ENCODE measurements at places on chromosomes 1 and 21.

DNA sequence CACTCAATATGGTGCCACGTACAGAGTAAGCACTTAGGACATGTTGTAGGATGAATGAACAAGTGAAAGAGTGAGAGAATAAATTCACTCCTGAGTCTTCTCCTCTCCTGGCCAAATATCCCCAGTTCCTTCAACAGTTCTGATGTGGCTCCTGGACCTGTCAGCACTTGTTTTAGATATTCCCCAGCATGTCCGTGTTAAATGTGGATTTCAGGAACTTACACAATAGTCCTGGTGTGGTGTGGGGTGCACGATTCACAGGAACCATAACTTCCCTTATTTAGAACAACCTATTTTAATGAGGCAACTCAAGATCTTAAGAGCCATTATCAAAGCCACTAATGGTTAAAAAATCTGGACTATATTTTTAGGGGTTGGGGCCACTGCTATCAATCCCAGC, 39.0 kb upstream of the MYSM1 start:
- no peak for DNase-seq

DNA sequence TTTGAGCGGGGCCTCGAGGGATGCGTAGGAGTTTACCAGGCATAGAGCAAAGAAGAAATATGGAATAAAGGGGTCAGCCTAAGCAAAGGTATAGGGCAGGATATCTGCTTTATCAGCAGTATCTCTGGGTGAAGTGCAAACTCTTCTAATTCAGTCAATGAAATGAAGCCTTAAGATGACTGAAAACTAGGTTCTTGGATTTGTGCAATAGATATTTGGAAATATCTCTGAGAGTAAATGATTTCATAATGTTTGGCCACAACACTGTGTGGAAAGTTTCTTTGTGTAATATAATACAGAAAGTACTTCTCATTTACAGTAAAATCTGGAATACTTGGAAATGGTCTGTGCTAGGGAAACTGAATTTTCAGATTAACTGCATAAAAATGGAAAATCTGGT, 26.1 kb downstream of the KCNJ15 start:
- DNase-seq: no peak

- no peak for DNase-seq
These were observed 87.2 kb upstream of the POU3F1 start for GRCh38 chr1:38133756-38134155.

GRCh38 chr1:22910286-22910685, 62.4 kb downstream of the LACTBL1 start:
- DNase-seq: no peak

DNA sequence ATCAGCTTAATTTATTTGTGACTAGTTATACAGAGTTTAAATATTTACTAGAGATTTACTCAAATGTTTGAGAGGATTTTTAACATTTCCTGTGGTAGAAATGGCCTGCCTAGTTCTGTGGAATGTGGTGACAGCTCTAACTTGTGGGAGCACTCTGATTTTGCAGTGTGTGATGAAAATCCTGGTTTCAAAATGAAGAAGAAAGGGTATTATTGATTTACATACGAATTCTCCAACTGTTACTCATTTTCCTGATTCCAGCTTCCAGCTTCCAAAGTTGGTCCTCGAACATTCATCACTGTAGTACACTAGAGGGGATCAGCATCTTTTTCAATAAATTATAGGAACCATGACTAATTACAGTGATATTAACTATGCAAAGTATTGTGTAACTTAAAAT, 462.7 kb upstream of the PKN2 start:
- DNase-seq: no peak

- DNase-seq: no peak
These were observed 15.7 kb downstream of the WARS2 start for GRCh38 chr1:119124764-119125163.

GRCh38 chr1:241131636-241132194, 225.3 kb downstream of the RGS7 start:
- no peak for DNase-seq

GRCh38 chr21:39094847-39095579, 88.2 kb downstream of the PSMG1 start:
- DNase-seq: no peak

DNA sequence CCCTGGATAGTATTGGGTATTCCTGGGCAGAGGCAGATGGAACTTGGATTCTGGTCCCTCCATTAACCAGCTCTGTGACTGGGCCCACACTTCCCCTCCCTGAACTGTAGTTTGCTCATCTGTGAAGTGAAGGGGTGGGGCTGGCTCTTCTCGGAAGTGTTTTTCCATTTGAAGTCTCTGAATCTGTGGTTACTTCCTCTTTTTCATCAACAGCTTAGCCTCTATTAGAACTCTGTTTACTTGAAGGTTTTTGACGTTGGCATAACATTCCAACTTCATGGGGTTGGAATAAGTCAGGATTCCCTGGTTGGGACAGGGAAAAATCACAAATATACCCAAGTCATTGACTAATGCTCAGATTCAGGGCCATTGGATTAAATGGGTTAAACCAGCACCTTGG, 3.6 kb downstream of the KIAA0040 start:
- DNase-seq: peak; percentile 45

DNA sequence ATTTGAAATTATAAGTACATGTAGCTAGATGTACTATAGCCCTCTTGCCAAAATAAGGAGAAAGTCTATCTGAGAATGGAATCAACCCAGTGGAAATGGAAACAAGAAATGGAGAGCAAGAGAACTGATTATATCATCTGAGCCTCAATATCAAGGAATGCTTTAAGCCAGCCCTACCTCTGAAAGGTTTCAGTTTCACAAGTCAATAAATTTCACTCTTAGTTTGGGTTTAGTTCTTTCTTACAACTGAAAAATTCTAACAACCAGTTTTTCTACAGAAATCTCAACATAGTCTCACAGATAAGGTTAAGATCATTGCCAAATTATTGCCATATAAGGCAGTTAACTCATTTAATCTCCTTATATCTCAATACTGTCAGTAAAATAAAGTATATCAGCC, 80.0 kb downstream of the EPS15 start:
- no peak for DNase-seq

GRCh38 chr1:180182643-180183311, 28.1 kb downstream of the QSOX1 start:
- DNase-seq: no peak

- DNase-seq: peak; percentile 65
These were observed 863 bp downstream of the TARBP1 start for GRCh38 chr1:234478152-234478480.

GRCh38 chr1:212367474-212368072, 47.1 kb downstream of the PACC1 start:
- no peak for DNase-seq

GRCh38 chr1:115112496-115113375, 23.4 kb upstream of the TSPAN2 start:
- DNase-seq: peak; percentile 28

DNA sequence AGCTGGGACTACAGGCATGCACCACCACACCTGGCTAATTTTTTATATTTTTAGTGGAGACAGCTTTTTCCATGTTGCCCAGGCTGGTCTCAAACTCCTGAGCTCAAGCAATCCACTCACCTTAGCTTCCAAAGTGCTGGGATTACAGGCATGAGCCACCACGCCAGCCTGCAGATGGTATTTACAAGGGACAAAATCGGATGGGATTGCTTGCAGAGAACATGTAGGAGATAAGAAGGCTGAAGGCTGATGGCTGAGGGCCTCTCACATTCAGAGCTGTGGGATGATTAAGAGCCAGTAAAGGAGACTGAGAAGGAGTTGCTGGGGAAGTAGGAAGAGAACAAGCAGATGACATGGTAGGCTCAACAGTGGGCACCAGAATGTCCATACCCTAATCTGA, 24.0 kb upstream of the QSOX1 start:
- DNase-seq: no peak

DNA sequence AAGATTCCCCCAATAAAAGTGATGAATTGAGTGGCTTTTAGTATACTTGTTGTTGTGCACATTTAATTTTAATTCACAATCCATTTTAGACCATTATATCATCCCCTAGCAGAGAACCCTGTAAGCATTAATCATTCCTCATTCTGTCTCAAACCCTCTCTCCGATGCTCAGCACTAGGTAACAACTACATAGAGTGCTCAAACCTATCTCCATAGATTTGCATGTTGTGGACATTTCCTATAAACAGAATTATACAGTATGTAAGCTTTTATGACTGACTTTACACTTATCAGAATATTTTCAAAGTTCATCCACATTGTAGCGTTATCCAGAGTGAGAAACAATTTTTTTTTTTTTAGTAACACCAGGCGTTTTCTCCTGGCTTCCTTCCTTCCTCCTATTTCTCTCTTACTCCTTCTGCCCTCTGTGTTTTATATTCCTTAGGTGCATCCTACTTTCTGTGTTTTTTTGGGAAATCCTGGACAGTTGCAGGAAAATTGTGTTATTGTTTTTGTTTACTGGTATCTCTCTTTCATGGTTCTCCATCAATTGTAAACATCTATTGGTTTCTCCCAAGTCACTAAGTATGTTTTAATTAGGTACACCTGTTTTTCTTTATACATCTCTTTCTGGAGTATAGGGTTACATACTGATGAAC, 1528.0 kb upstream of the TPTE start:
- no peak for DNase-seq

DNA sequence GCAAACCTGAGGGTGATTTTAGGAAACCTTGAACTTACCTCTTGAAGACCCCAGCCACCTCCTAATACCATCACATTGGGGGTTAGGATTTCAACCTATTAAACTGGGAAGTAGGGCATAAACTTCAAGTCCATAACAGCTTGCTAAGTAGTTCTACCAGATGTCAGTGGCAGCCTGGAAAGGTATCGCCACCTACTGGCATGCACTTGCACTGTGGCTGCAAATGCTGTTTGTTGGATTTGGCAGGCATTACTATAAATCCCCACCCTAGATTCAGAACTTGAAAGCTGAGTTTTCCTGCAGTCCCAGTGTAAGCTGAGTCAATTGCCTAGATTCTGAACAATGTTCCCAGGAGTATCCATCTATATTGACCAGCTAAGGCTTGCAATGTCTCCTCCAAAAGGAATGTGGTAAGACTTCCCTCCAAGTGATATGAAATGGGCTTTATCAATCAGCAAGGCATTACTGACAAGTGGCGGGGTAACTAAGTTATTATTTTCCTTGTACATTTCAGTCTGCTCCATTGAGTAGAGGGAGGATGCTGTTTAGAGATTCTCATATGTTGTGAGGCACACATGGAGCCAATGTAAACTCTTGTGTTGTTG, 474.5 kb downstream of the PTPRC start:
- peak; percentile 49 for DNase-seq

- no peak for DNase-seq
These were observed 101.1 kb upstream of the ERRFI1 start for GRCh38 chr1:8127171-8127641.

DNA sequence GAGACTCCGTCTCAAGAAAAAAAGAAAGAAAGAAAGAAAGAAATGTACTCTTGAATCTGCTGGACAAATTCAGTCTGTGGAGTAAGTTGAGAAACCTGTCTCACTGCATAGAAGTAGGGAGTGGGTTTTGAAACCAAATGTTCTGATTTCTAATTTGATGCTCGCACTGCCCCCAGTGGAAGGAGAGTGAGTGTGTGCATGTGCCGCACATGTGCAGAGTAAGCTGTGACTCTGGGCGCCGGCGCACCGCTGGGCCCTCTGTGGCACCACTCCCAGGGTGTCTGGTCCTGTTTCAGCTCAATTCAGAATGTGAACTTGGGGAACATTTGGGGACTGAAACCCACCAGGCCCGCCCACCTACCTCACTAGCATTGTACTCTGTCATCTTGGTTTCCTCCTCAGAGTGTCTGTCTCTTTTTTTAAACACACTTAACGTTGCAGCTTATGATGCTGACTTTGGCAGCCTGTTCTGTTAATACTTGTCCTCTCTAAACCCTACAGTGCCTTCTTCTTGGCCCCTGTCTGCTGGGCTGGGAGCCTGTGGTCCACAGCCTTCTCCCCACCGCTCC, 104.6 kb downstream of the CACNA1E start:
- no peak for DNase-seq

DNA sequence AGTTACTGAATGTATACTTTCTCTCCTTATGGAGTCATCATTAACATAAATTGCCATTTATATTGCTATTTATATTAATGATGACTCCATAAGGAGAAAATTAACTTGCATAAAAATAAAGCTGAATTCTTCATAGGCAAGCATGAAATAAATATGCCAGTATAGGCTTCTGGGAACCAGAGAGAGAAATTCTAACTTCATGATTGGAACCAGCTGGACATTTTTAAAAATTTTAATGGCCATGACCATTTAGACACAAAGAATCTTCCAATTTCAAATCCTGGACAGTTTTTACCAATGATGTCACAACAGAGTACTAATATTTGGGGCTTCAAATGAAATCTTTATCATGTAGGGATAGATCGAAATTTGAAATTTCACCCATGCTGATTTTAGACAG, 268.7 kb downstream of the PTGER3 start:
- DNase-seq: no peak

DNA sequence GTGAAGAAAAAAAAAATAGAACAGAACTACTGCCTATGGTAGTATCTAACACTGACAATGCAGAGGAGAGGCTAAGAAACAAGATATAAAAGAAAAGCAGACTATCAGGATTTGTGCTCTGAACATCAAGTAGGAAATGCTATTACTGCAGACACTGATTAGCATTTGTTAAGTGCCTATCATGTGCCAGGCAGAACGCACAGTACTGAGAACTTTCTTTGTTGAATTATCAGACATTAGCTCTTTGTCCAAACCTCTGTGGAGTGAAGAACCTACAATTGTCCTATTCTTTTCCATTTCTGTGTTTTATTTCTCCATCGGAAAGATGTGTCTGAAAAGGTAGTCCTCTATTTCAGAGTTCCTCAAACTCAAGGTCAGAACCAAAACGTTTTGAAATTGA, 30.5 kb upstream of the DISP1 start:
- no peak for DNase-seq

DNA sequence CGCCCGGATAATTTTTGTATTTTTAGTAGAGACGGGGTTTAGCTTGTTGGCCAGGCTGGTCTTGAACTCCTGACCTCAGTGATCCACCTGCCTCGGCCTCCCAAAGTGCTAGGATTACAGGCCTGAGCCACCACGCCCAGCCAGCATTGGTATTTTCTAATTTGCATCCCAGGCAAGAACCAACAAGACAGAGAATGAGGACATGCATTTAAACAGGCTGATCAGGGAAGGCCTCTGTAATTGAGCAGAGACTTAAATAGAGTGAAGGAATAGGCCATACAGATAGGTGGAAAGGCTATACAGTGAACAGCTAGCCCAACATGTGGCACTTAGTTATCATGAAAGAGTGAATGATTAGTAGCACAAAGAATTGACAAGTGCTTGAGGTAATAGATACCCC, 230.4 kb downstream of the SLC35F3 start:
- no peak for DNase-seq

- DNase-seq: no peak
These were observed 681 bp upstream of the GPR61 start for GRCh38 chr1:109538827-109539555.

DNA sequence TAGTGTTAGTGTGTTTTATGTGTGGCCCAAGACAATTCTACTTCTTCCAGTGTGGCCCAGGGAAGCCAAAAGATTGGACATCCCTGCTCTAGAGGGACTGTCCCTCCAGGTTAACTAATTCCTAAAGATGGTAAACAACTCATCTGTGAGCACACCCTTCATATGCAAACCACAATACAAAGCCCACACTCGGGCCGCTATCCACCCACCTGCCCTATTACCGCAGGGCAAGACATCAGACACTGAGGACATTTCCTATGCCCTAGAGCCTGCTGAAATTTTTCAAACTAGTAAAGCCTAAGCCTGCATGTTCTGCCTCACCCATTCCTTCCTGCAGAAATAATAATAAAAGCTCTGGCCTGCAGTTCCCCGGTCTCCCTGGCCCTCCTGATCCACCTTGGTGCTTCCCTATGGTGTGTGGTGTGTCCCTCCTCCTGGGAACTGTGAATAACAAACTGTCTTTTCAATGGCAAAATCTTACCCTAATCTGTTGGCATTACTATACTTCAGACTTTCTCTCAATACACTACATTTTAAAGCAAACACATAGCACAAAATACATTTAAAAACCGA, 39.3 kb upstream of the NTPCR start:
- DNase-seq: no peak

Data from stimulated activated CD4-positive, alpha-beta T cell treated with anti-CD3 and anti-CD28 coated beads, Interleukin-1b, Interleukin-23, amount 100 ng/mL, for 24 hours (primary cell).